T1000 (cell line): ENCODE measurements at places on chromosomes 6 and 20.

DNA sequence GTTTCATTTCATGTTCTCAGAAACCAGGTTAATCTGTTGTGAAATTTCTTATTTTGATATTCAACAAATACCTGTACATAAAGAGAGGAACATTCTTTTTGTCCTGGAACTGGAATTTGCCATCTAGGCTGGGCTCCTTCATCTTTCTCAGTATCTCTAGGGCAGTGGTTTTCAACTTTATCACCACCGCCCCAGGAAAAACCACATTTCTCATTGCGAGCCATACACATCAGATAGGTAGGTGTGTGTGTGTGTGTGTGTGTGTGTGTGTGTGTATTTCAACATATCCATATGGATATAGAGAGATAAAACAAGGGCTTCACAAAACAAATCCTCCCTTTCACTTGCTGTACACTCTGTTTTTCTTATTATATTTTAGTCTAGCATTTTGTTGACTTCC is 24.1 kb downstream of the BFSP1 start:
- no peak for DNase-seq

DNA sequence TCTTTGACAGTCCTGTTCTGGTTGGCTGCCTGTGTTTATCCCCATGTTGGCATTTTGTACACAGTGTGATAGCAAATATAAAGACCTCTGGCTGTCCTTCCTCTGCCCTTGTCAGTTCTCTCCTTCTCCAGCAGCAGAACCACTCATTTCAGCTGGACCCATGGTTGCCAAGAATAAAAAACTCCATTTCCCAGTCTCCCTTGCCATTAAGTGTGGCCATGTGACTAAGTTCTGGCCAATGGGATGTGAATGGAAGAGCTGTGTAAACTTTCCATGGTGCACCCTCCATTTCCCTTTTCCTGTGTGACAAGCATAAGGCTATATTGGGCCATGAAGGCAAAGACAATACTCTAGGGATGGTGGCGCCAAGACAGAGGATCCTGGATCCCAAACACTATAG is 78.4 kb upstream of the TBC1D7 start:
- DNase-seq = no peak

GRCh38 chr20:47727909-47728361 is 57.3 kb downstream of the SULF2 start:
- no peak for DNase-seq

DNA sequence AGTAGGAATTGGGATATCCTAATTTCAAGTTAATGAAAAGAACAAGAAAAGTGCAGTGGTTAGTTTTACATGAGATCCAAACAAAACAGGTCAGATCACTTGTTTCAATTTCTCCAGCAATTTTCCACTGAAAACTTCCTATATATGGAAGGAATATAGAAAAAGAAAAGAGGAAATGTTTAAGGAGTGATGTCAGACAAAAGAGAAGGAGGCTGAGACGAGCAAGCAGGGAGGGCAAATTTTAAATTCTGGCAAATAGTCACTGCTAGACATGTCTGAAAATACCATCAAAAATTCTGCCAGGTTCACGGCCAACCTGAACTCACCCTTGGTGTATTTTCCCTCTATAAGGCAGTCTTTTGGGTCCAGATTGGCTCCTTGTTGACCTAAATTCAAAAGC is 9.5 kb upstream of the NUP153 start:
- no peak for DNase-seq

GRCh38 chr6:143188292-143188691 is 127.6 kb downstream of the AIG1 start:
- DNase-seq = no peak

GRCh38 chr6:166351715-166352285 is 9.5 kb upstream of the SFT2D1 start:
- no peak for DNase-seq

DNA sequence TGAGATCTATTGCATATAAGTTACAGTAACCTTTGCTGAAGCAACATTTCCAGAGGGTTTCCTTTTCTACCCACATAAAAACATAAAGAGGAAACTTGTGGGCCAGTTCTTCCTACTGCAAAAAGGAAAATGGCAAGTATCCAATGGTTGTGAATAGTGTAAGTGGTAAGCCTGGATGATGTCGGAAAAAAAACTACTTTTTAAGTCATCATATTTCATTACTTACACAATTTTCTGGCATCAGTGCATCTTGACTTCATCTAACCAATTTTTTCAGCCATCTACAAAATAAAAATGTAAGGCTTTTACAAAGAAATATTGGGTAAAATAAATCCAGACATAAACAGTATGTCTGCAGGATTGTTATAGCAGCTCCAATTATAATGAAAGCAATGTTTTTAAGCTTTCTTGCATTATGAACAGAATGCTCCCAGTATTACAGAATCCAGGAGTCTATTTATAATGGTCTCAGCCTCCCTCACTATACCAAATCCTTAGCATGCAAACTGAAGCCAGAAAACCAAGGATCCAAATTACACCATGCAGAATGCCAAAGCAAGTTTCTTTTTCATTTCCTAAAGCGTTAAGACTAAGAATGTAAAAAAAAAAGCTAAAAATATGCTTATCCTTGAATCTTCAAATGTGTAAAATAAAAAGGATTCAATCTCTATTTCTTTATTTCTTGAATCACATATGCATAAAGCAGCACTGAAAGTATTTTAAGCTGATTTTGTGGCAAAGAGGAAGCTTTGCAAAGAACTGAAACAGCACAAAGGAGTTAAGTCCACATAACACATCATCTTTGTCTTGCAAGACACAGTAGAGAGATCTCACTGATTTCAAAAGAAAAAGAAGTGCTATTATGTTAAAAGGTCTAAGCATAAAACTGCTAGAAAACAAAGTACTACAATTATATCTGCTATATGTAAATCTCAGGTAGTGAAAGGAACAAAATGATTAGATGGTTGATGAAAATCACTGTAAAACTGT is 126.8 kb upstream of the HMGCLL1 start:
- DNase-seq = no peak

GRCh38 chr20:43752561-43753301 is 25.9 kb upstream of the GTSF1L start:
- peak; percentile 37 for DNase-seq

- DNase-seq = no peak
Observed at GRCh38 chr6:130147111-130147510, 75.6 kb downstream of the SAMD3 start.

DNA sequence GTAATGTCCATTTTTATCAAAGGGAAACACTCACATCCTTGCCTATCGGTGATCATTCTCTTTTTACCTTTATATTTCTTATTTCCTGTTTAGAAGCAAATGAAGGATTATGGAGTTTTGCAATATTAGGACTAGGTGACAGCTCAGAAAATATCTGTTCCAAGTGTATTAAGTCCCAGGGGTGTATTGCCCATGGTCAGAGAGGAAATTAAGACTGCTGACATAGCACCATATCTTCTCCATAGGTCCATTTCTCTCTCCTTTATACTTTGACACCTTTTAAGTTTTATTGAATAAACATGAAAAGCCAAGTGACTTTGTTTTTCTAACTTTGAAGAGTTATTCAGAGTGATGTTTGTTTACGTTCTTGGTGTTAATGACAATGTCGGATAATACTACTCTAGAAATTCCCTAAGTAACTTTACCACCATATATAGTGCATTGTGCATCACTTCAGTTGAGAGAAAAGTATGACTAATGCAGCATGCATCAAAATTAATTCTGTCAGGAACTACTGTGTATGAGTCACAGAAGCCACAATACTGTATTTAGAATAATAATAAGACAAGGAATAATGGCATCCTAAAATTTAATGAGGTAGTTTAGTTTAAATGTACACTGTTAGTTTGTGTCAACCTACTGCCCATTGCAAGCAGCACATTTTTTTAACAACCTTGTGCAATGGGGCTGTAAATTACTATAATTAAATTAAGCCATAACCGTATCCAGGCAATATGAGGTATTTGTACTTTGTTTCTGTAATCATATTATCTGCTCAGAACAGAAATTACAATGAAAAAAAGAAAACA is 474.4 kb upstream of the RNF217 start:
- DNase-seq = no peak

- DNase-seq = no peak
Observed at GRCh38 chr20:10708351-10709185, 34.8 kb upstream of the JAG1 start.

DNA sequence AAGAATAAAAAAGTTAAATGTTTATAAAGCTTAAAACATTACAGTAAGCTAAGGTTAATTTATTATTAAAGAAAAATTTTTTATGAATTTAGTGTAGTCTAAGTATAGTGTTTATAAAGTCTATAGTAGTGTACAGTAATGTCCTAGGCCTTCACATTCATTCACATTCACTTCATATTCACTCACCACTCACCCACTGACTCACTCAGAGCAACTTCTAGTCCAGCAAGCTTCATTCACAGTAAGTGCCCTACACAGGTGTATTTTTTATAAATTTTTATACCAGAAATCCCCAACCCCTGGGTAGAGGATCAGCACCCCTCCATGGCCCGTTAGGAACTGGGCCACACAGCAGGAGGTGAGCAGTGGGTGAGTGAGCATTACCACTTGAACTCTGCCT is 24.3 kb upstream of the ADGRF1 start:
- no peak for DNase-seq

DNA sequence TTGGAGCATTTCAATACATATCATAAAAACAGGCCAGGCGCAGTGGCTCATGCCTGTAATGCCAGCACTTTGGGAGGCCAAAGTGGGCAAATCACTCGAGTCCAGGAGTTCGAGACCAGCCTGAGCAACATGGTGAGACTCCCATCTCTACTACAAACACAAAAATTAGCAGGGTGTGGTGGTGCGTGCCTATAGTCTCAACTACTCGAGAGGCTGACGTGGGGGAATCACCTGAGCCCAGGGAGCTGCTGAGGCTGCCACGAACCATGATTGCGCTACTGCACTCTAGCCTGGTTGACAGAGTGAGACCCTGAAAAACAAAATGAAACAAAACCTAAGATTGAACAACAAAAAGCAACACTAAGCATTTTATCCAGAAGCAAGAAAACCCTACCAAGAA is 47.2 kb downstream of the BACH2 start:
- DNase-seq = no peak

DNA sequence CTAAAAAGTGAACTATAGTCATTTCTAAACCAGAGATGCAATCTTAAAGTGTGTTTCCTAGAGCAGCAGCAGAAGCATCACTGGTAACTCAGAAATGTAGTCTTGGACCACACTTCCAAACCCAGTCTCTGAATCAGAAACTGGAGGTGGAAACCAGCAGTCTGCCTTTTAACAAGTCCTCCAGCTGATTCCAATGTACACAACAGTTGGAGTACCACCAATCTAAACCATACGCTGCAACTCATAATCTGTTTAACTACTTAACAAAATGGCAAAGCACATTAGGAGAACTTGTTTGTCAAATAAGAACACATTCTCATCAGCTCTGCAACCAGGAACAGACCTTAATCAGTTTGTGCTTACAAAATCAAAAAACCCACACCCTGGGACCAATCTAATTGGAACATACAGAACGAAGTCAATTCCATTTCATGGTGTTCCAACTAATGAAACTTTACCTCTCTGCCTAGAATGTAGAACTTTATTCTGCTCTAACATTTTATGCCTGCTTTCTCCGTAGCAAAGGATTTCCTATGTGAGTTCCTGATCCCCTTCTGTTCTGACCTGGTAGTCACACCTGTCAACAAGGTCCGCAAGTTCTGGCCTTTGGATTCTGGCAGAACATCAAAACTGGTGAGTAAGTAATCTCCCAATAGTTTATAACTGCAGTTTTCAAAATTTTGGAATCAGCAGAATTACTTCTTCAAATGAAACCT is 390.4 kb downstream of the HTR1B start:
- DNase-seq = no peak

GRCh38 chr6:35498422-35499067 is 1.7 kb upstream of the TEAD3 start:
- no peak for DNase-seq

DNA sequence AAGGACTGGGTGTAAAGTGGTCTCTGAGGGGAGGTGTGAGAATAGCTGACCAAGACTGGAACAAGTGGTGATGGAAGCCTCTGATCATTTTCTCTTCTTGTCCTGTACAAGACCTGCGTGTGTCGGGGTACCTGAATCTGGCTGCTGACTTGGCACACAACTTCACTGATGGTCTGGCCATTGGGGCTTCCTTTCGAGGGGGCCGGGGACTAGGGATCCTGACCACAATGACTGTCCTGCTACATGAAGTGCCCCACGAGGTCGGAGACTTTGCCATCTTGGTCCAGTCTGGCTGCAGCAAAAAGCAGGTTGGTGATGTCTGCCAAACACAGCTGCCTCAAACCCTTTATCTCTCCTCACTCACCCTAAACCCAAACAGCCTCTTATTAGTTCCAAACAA is 1.7 kb upstream of the HSD17B8 start:
- DNase-seq = no peak

DNA sequence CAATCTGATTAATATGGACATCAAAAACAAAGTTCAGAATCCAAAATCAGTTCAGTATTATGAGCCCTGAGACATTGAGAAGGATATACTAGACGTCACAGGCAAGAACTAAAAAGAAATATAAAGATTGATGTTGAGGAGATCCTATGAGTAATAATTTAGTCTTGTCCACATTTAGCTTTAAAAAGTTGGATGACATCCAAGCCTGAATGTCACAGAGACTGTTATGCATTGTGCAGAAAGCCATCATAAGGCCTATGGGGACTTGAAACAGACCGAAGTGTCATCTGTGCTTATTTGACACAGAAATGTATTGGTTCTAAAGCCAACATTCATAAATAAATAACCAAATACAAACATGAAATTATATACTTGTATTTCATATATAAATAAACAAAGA is 581.8 kb upstream of the MMS22L start:
- no peak for DNase-seq

GRCh38 chr6:113903666-113904330 is 46.7 kb downstream of the MARCKS start:
- no peak for DNase-seq

DNA sequence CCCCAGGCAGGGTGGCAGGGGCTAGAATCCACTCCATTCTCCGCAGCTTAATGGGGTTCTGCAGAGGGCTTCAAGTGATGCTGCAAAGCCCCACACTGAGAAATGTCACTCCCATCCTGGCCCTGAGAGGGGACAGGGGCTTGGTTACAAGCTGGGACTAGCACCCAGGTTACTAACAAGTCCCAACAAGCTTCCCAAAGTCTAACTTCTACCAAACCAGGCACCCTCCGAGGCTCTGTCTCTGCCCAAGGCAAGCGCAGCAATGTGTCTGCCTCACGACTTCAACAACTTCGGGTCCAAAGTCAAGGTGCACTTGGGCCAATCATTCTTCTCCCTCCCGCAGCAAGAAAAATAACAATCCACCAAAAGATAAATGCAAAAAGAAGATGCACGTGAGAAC is 45.6 kb downstream of the NFATC2 start:
- no peak for DNase-seq

GRCh38 chr6:131936156-131936555 is 15.0 kb downstream of the CCN2 start:
- DNase-seq = no peak

GRCh38 chr6:75337835-75338580 is 53.4 kb upstream of the TMEM30A start:
- DNase-seq = no peak

GRCh38 chr20:44491635-44492395 is 16.1 kb downstream of the TTPAL start:
- DNase-seq = peak; percentile 49

- DNase-seq = no peak
Observed at GRCh38 chr6:165886169-165886568, 223.1 kb upstream of the PDE10A start.
